Stimulated activated CD4-positive, alpha-beta T cell treated with anti-CD3 and anti-CD28 coated beads, Interleukin-1b, Interleukin-23, amount 100 ng/mL, for 1 hour (primary cell): ENCODE measurements at places on chromosomes 3 and 15.

DNA sequence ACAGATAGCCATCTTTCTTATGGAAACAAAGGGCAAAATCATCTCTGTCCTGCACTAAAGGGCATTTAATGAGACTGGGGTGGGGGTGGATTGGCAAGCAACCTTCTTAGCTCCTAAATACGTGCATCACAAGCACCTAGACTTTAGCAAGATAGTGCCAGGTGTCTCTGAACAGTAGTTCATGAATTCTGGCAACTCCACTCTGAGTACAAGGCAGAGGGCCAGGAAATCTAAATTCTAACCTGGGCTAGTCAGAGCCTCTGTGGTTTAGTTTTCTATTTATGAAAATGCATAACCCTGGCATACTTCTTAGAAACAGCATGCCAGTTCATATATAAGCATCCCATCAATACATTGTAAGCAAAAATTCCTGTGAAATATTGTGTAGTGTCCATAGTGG lies 788.5 kb downstream of the MCTP2 start:
- no peak for DNase-seq

DNA sequence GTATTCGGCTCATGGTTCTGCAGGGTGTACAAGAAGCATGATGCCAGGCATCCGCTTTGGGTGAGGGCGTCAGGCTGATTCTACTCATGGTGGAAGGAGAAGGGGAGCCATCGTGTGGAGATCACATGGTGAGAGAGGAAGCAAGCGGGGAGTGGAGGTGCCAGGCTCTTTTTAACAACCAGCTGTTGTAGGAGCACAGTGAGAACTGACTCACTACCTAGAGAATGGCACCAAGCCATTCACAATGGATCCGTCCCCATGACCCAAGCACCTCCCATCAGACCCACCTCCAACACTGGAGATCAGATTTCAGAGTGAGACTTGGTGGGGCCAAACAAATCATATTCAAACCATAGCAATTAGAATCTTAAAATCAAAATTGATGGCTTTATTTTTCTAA lies 259.8 kb upstream of the CTDSPL start:
- no peak for DNase-seq

DNA sequence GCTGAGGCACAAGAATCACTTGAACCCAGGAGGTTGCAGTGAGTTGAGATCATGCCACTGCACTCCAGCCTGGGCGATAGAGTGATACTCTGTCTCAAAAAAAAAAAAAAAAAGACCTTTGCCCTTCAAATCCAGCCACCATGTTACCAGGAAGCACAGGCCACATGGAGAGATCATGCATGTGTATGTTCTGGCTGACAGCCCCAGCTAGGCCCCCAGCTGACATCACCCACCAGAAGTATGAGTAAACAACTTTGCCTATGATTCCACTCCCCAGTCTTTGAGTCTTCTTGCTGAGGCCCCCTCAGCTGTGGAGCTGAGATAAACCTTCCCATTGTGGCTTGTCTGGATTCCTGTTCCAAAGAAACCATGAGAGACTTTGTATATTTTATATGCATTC lies 3.3 kb upstream of the ARIH2 start:
- DNase-seq: no peak

DNA sequence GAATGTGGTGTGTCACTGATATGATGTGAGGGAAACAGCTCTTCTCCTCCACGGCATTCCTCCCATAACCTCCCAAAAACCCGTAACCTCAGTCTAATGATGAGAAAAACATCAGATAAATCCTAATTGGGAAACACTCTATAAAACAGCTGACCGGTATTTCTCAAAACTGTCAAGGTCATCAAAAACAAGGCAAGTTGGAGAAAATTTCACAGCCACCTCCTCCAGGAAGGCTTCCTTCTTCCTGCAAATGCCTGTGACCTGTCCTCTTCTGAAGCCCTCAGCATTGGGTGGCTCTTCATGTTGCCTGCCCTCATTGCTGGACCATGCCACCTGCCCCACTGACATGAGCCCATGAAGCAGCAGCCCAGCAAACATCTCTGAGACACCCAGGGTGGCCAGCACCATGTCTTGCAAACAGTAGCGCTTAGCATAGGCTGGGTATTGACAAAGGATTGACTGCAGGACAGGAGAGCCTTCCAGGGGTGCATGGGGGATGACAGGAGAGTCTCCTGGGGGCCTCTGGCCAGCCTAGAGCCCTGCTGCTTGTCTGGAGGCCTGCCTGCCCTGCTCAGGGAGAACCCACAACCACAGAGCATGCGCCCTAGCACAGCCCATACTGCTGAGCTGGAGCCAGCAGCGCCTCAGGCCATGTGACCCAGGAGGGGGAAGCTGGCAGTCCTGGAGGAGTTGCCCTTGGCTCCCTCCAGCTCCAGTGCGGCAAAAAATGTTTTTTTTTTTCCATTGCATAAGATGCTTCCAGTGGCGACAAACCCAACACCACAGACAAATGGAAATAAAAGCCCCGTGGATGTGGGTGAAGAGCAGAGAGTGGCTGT lies 49.7 kb downstream of the XXYLT1 start:
- no peak for DNase-seq

DNA sequence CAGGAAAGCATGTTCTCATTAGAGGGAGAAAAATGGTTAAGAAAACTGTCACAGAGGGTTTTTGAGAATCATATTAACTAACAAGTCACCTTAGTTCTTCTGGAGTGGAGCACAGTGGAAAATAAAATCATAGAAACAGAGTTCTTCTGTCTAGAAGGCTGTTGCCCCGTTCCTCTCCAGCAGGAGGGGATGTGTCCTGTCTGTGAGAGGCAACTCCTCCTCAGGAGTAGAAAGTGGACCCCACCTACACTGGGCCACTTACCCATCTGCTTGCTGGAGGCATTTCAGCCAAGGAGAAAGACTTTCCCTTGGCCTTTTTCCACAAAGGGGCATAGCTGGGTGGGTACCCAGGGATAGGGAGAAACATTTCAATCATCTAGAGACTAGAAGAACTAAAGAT lies 106.6 kb downstream of the SSR3 start:
- DNase-seq: no peak
